ENCODE measurements at places on chromosomes 16 and 17.

DNA sequence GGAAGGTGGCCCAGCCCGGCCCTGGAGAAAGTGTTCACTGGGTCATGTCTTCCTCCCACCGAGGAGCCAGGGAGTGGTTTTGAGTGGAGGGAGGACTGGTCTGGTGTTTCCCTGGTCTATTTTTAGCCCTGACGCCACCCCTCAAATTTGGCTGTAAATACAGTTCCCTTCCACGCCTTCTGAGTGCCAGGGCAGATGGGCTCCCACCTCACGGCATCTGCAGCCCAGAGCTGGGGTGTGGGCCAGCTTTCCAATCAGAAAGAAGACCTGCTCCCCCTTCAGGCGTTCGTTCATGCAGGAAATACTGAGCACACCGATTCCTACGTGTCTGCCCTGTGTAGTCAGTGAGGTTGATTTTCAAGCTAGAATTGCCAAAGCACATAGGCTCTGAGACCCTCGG, 53.7 kb downstream of the SNX20 start:
- no peak for DNase-seq

GRCh38 chr17:79615446-79615845, 4.6 kb upstream of the RBFOX3 start:
- DNase-seq: no peak

GRCh38 chr17:45326626-45327025, 9.8 kb upstream of the MAP3K14 start:
- no peak for DNase-seq

GRCh38 chr17:19370493-19370960, 7.8 kb upstream of the MAPK7 start:
- no peak for DNase-seq

DNA sequence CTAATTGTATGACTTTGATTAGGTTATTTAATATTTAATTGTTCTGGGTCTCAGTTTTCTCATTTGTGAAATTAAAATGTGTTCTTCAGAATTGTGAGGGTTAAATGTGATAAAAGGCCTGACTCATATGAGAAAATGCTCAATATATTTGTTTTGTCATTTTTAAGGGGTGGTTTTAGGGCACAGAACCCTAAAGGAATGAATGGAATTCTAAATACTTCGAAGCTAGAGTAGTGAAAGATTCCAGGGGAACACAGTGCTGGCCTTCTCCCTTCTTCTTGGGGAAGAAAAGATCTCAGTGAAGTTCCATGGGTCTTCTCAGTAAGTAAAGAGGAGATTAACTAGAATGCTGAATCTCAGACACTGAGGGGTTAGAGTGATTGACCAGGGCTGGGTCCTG, 3.9 kb upstream of the SMPD3 start:
- DNase-seq: no peak

DNA sequence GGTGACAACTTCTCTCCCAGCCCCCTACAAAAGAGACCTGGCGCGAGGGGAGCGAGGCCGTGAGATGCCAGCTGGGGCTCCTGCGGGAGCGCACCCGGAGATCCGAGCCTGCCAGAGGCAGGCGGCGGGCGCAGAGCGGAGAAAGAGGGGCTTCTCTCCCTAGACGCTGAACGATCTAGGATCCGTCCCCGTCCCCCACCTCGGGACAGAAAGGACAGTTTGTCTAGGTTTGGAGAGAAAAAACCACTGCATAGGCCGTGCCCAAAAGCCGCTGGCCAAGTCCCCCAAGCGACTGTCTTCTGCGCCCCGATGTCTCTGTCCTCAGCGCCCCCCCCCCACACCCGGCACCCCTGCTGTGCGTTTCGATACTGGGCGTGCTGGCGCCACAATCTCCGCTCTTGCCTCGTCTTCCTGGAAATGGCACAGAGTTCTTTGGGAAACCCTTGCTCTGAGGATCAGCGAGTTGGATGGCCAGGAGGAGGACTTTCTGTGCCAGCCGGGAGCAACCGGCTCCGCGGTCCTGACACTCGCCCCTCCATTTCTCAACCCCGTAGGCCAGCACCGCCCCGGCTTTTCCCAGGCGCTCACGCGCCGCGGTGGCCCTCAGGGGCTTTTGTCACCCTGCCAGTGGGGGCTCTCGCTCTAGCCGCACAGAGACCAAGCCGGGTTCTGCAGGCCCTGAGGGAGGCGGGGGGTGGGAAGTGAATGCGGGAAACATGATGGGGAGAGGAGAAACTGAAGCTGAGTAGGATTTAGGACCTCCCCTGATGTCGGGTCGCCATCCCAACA, 1.0 kb downstream of the SSTR2 start:
- DNase-seq: no peak

GRCh38 chr16:84047626-84048025, 5.0 kb upstream of the SLC38A8 start:
- no peak for DNase-seq

DNA sequence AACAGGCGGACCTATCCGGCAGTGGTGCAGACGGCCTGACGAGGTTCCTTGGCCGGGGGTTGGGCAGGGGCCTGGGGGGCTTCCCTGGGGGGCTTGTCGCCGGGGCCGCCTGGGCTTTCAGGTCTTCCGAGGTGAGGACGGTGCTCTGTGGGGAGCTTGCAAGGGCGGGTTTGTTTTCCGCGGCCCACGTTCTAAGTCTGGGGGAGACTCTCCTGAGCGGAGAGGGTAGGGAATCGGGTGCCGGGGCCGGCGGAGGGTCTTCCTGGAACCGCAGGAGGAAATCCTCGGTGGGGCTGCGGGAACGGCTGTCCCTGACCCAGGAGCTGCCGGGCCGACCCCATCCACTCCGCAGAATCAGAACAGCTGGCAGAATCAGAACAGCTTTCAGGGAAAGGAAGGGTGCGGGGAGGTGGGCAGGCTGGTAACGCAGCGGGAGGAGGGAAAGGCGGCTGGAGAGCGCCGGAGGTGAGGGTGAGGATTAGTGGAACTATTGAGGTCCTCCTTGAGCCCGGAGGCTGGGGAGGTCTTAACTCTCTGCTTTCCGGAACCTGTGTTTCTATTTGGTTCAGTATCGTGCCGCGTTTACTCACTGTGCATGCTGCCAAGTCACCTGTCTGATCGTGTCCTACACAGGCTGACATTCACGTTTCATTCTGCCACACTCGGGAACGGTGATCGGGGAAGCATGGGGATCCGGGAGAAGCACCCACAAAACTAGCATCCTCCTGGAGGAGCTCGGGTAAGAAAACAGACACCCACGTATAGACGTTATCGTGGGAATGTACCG, 28.9 kb downstream of the CPSF4L start:
- no peak for DNase-seq

DNA sequence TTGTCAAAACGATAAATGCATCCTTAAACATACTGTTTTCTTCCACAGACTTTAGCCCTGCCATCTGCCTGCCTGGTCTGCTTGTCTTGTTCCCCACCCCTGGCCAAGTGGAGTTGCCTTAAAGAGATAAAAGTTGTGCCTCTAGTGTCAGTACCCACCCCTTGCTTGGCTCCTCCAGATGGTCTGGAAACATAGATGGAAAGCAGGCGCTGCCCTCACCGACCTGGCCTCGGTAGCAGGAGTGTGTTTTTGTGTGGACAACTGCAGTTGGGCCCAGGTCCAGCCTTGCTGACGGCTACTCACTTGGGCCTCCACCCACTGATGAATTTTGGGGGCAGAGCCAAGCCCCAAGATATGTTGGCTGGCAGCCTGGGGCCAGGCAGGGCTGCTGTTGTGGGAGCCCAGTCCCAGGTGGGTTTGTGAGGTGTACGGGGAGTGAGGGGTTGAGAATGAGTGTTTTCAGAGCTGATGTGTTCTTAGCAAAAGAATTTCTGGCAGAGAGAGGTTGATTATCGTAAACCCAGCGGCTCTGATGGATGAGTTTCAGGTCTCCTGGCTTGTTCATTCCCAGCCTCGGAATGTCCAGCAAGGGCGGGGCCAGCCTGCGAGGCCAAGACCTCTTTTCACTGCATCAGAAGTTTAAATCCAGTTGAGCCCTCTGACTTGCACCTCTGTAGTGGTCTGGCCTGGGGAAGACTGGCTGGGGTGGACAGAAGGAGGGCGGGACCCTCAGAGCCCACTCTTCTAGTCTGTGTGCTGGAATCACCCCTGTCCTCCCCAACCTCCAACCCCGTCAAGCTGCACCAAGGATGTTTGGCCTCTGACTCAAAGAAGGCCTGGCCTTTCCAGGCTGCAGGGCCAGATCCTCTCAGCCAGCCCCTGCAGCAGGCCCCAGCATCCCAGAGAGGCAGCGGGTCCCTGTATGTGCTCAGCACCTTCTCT, 179.7 kb downstream of the RAB11FIP4 start:
- no peak for DNase-seq

- no peak for DNase-seq
Measured at GRCh38 chr17:78284146-78284545, 52.7 kb downstream of the TMEM235 start.

GRCh38 chr17:34379868-34380267, 16.8 kb upstream of the CCL1 start:
- DNase-seq: no peak

DNA sequence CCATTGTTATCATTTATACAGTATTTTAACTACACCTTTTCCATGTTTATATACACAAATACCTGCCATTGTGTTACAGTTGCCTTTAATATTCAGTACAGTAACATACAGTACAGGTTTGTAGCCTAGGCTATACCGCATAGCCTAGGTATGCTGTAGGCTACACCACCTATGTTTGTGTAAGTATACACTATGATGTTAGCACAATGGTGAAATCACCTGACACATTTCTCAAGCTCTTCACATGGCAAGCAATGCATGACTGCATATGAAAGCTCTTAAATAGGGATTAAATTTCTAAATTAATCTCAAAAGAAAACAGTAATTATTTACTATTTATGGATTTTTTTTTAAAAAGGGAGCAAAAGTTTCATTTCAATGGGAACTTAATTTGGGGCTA, 12.0 kb downstream of the LRRC37B start:
- no peak for DNase-seq

GRCh38 chr16:13315642-13316427, 414.4 kb downstream of the SHISA9 start:
- DNase-seq: no peak
